ENCODE measurements at places on chromosomes 5 and 9. TPM values are rescaled to one million over a fixed set of nuclear protein-coding genes. Genes with fewer than 3 reads are reported as not detected.

Gene SPAAR
- 2.9 TPM for total RNA-seq

Gene GDNF
- 17.3 TPM for total RNA-seq

Gene HMCN2
- total RNA-seq = 28.1 TPM

Gene PLEKHG4B
- 3.0 TPM for total RNA-seq

Gene AK8
- total RNA-seq = not detected

Gene UNC13B
- 50.9 TPM for total RNA-seq

Gene SLC23A1
- 9.0 TPM for total RNA-seq

Gene IFNK
- total RNA-seq = not detected

Gene OBP2B
- not detected for total RNA-seq

Gene RASGRF2
- 2.0 TPM for total RNA-seq

Gene OCLN
- total RNA-seq = 134 TPM

Gene RNF180
- 15.0 TPM for total RNA-seq

Gene BRINP1
- total RNA-seq = 0.29 TPM

Gene CCIN
- total RNA-seq = not detected

Gene LHX3
- total RNA-seq = not detected

Gene FOXD4L6
- total RNA-seq = not detected

Gene TMEM252
- total RNA-seq = 0.46 TPM

Gene MEIKIN
- total RNA-seq = not detected

Gene PCDHA1
- 0.32 TPM for total RNA-seq

Gene UBE2QL1
- total RNA-seq = 0.26 TPM

Gene FANCC
- 10.7 TPM for total RNA-seq
